ENCODE measurements at places on chromosomes 16 and 17. TPM values are rescaled to one million over a fixed set of nuclear protein-coding genes. Genes with fewer than 3 reads are reported as not detected.

DNA sequence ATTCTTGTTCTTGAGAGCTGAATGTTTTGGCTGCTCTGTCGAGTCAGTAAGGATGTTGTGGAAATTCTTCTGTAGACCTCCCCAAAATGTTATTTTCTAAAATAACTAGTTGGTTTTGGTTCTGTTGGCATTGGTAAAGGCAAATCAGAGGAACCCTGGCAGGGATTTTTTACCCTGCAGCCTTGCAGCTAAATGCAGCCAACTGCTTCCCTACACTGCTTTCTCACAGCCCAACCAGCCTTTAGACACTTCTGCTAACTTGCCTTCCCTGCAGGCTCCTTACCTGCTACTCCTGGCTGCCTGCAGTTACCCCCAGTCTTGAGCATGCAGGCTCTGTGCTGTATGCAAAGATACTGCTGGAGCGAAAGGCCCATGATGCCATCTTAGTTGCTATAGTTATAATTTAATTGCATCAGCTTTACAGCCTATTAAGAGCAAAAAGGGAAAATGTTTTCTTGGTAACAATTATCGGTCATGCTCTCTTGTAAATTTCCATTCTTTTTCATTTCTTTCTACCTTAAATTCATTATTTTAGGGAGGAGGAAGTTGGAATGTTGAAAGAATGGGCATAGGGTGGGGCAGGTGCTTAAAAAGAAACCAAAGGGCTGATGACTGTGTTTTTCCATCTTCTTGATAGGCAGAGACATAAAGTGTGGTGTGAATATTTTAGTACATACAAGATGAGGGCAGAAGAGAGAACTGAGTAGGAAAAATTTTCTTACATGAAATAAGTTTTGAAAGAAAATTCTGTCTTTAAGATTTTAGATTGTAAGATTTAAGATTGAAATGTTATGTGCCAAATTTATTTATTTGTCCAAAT, 20.0 kb downstream of the NUP93 start:
- H3K4me1 ChIP-seq: peaks cover 36% of the 10 kb centered on the region
- peaks cover 31% of the 10 kb centered on the region for H3K36me3 ChIP-seq

DNA sequence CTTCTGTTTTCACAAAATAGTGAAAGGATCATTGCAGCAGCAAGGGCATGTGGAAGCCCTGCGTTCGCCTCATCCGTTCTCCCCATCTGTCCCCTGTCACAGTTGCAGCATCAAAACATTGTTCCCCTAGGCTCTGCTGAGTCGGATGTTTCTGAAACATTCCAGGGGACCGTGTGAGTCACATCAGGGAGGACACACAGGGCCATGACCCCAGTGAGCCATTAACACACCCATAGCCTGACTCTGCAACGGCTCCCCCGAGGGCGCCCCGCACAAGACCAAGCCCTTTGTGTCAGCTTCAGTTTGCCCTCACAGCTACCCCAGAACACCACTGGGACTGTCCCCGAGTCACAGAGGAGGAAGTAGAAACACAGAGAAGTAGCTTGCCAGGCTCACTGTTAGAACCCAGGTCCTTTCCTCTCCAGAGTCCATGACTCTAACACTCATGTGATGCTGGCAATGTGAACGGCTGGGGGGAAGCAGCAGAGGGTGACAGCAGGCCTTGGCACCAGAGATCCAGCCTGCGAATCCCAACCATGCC, 63.3 kb upstream of the HSBP1 start:
- peaks cover 7% of the 10 kb centered on the region for H3K4me1 ChIP-seq
- H3K27ac ChIP-seq: no peak overlapping the region
- H3K4me3 ChIP-seq: no peak overlapping the region
- no peaks in the 10 kb centered on the region for H3K27me3 ChIP-seq

Gene PPY
- total RNA-seq: not detected

Gene PTGES3L
- 2.1 TPM for total RNA-seq

DNA sequence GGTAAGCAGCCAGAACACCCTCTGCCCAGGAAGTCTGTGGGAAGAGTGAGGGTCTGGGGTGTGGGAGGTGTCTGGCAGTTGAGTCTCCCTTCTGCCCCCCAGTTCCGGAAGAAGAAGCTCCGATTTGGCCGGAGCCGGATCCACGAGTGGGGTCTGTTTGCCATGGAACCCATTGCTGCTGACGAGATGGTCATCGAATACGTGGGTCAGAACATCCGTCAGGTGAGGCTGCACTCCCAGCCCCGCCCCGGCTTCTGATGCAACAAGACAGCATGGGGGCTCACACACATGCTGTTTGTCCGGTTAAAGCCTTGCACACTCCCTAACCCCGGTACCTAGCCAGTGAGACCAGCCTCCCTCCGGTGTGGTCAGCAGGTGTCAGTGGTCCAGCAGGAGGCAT, 4.0 kb upstream of the HSD3B7 start:
- H3K4me3 ChIP-seq: no peak overlapping the region
- H3K27ac ChIP-seq: no peak overlapping the region
- no peaks in the 10 kb centered on the region for H3K27me3 ChIP-seq

GRCh38 chr16:22757202-22757601, 56.8 kb upstream of the HS3ST2 start:
- H3K27ac ChIP-seq: no peak overlapping the region
- no peaks in the 10 kb centered on the region for H3K36me3 ChIP-seq
- no peaks in the 10 kb centered on the region for H3K4me1 ChIP-seq

Gene BIRC5
- 370 TPM for total RNA-seq

DNA sequence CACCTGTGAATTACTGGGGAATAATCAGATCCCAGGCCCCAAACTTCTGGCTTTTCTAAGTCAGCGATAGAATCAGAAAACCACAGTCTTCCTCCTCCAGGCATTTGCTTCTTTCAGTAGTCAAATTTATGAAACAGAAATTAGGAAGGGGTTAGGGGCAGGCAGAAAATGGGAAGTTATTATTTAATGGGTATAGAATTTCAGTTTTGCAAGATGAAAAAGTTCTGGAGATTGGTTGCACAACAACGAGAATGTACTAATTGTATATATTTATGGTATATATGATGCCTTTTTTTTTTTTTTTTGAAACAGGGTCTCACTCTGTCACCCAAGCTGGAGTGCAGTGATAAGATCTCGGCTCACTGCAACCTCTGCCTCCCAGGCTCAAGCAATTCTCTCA, 23.5 kb downstream of the ORC6 start:
- no peaks in the 10 kb centered on the region for H3K36me3 ChIP-seq
- H3K4me3 ChIP-seq: no peak overlapping the region
- no peaks in the 10 kb centered on the region for H3K4me1 ChIP-seq
- no peak for DNase-seq
- H3K27me3 ChIP-seq: no peaks in the 10 kb centered on the region

DNA sequence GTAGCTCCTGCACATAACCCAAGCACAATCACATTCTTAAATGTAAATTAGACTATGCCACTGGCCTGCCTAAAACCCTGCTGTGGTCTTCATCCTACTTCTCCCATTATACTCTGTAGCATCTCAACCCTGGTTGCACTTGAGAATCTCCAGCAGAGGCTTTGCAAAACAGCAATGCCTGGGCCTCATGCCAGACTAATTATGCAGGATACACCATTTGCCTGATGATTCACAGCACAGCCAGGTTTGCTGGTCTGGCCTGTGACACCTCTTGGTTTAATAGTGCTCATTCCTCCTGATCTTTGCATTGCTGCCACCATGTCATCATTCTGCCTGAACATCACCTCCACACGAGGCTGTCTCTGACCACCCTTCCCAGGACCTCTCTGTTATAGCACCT, 491.9 kb upstream of the TOM1L1 start:
- H3K27ac ChIP-seq: no peak overlapping the region
- H3K4me1 ChIP-seq: no peaks in the 10 kb centered on the region
- H3K27me3 ChIP-seq: no peaks in the 10 kb centered on the region
- no peaks in the 10 kb centered on the region for H3K36me3 ChIP-seq

GRCh38 chr16:70348991-70349390, 2.3 kb downstream of the DDX19A start:
- no peak overlapping the region for H3K4me3 ChIP-seq
- H3K4me1 ChIP-seq: peaks cover 14% of the 10 kb centered on the region
- no peak overlapping the region for H3K27ac ChIP-seq
- H3K36me3 ChIP-seq: peaks cover 57% of the 10 kb centered on the region
- no peak for DNase-seq

Gene SOX8
- total RNA-seq: 3.1 TPM

Gene BCL6B
- total RNA-seq: not detected

GRCh38 chr17:72117535-72118334, 3.1 kb upstream of the SOX9 start:
- H3K4me3 ChIP-seq: no peak overlapping the region
- peaks cover 1% of the 10 kb centered on the region for H3K36me3 ChIP-seq
- no peak overlapping the region for H3K27ac ChIP-seq
- 0 out of 2 replicates have a peak, but pooled peaks cover 4% of the 10 kb centered on the region for H3K27me3 ChIP-seq
- H3K4me1 ChIP-seq: peaks cover 20% of the 10 kb centered on the region

Gene KRTAP9-4
- not detected for total RNA-seq

- no peaks in the 10 kb centered on the region for H3K27me3 ChIP-seq
- H3K36me3 ChIP-seq: no peaks in the 10 kb centered on the region
- H3K27ac ChIP-seq: no peak overlapping the region
Observed at GRCh38 chr16:35692824-35693223, 2233.4 kb downstream of the TP53TG3F start.

Gene KIFC3
- total RNA-seq: 103 TPM

DNA sequence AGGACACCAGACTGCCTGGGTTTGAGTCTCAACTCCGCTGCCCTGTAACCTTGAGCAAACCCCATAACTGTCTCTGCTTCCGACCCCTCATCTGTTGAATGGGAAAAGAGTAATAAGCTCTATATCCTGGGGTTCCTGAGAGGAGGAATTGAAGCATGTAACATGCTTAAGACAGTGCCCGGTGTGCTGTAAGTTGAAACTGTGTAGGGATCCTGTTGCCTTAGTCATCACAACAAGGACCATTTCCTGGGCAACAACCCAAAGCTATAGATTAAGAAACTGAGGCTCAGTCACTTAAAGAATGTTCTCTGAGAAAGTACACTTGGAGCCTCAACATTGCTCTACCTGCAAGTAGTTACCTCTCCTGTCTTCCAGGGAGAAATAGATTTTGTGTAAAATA, 23.0 kb downstream of the CDH13 start:
- peaks cover 46% of the 10 kb centered on the region for H3K4me1 ChIP-seq
- no peak overlapping the region for H3K27ac ChIP-seq

Gene RHBDL1
- 1.1 TPM for total RNA-seq

Gene CCL14
- total RNA-seq: not detected

GRCh38 chr16:83906683-83907082, 7.8 kb downstream of the MLYCD start:
- H3K36me3 ChIP-seq: peaks cover 10% of the 10 kb centered on the region
- DNase-seq: no peak
- no peak overlapping the region for H3K27ac ChIP-seq
- H3K27me3 ChIP-seq: no peaks in the 10 kb centered on the region
- H3K4me1 ChIP-seq: peaks cover under 1% of the 10 kb centered on the region

Gene JPH3
- not detected for total RNA-seq

GRCh38 chr17:28178800-28179199, 136.3 kb downstream of the NLK start:
- H3K4me3 ChIP-seq: no peak overlapping the region
- no peak for DNase-seq
- H3K4me1 ChIP-seq: peaks cover 23% of the 10 kb centered on the region
- H3K36me3 ChIP-seq: peaks cover 56% of the 10 kb centered on the region
- H3K27me3 ChIP-seq: no peaks in the 10 kb centered on the region
- H3K27ac ChIP-seq: no peak overlapping the region

Gene RCVRN
- total RNA-seq: not detected

DNA sequence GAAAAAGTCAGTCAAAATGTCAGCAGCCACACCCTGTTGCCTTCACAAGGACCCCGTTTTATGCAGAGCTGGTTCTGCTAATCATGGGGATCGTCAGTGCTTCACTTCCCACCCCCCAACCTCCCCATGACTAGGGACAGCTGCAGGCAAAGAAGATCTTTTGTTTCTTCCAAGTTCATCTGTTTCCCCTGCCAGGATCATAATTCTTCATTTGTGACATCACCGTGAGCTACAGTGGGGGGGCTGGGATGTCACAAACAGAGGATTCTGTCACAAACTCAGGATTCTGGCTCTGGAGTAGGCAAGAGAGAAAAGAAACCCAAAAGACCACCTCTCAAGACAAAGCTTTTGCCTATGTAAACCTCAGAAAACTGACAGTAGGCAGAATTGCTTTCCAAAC, 24.7 kb downstream of the DNAJC7 start:
- no peak overlapping the region for H3K27ac ChIP-seq
- H3K4me1 ChIP-seq: peaks cover 10% of the 10 kb centered on the region
- DNase-seq: no peak
- no peak overlapping the region for H3K4me3 ChIP-seq
- peaks cover 99% of the 10 kb centered on the region for H3K36me3 ChIP-seq
- no peaks in the 10 kb centered on the region for H3K27me3 ChIP-seq

DNA sequence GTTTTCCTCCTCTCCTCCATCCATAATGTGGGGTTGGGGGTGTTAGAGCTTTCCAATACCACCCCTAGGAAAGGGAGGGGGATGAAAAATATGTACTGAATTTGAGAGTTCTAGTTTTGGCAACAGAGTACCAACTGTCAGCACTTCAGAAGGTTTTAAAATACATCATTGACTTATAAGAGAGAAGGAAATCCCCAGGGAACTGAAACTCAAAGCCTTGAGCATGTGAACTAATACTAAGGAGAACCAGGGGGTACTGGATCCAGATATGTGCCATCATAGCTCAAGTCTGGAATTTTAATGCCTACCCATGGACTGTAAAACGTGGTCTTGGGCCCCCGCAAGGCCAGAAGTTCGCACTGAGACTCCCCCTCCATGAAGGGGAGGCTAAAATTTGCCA, 15.8 kb downstream of the CACNG5 start:
- no peak overlapping the region for H3K4me3 ChIP-seq
- no peaks in the 10 kb centered on the region for H3K36me3 ChIP-seq
- peaks cover 15% of the 10 kb centered on the region for H3K27me3 ChIP-seq
- DNase-seq: no peak
- H3K27ac ChIP-seq: no peak overlapping the region
- no peaks in the 10 kb centered on the region for H3K4me1 ChIP-seq
